ENCODE measurements at places on chromosomes 7 and 10.

DNA sequence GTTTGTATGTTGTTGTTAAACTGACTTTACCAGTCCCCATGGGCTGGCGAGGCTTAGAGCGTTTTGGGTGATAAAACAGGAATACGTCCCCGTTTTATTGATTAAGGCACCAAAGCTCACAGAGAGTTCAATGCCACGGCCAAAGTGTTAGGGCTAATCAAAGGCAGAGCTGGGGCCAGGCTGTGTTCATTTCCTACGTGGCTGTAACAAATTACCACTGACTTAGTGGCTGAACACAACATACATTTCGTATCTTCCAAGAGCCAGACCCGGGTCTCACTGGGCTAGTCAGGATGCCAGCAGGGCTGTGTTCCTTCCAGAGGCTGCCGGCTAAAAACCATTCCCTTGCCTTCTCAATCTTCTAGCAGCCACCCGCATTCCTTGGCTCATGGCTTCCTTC is 94.4 kb upstream of the HABP2 start:
- DNase-seq = no peak

DNA sequence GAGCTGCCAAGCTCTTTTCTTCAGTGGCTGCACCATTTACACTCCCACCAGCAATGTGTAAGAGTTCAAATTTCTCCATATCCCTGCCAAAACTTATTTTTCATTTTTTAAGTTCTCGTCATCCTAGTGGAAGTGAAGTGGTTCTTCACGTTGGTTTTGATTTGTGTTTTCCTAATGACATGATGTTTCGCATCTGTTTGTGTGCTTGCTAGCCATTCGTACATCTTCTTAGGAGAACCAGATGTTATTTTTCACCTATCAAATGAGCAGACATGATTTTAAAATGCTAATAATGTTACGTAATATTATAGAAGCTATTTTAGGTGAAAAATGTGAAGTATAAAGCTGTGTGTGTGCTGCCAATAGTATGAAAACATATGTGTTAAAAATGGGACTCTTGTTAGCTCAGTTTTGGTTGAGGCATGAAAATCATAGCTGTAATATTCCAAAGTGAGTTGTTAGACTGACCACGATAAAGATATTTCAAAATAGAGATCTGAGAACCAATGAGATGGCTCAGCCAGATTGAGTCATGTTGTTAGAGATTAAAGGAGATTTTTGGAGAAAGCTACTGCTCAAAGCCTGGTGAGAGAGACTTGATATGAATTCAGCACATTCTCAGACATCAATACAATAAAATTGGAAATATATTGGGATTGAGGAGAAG is 25.9 kb upstream of the GALNT11 start:
- no peak for DNase-seq

DNA sequence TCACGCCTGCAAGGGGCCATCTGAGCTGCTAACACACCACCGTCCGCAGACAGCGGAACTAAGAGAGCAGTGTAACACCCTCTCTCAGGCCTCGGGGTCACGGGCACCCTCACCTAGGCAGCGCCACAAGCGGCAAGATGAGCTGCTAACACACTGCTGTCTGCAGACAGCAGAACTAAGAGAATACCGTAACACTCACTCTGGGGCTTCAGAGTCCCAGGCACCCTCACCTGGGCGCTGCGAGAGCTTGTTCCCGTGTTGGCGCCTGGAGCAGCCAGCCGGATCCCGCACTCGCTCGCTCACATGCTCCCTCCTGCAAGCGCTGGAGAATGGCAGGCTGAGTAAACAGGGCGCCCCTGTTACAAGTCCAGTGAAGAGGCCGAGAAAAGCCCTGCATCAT is 160.2 kb downstream of the SRPK2 start:
- DNase-seq = no peak

GRCh38 chr10:84706875-84707274 is 378.5 kb downstream of the CCSER2 start:
- no peak for DNase-seq

DNA sequence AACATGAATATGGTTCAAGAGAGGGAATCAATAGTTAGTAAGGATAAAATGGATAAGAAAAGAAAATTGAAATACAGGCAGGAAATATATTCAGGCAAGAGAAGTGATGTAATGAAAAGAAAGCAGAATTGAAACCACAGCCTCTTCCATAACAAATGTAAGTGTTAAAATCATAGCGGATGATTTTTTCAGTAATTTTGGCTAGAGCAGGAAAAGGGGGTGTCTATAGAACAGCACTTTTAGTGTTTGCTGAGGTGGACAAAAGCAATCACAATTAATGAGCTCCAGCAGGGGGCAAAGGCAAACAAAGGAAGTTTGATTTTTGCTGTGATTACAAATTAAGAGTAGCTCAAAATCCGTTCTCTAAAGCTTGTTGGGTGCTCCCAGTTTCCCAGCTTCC is 79.0 kb downstream of the TRIL start:
- DNase-seq = no peak

- no peak for DNase-seq
Observed at GRCh38 chr10:118503192-118503591, 92.3 kb downstream of the PRLHR start.

- no peak for DNase-seq
Observed at GRCh38 chr10:88725798-88726197, 19.7 kb downstream of the LIPK start.

- no peak for DNase-seq
Observed at GRCh38 chr7:115491744-115492380, 538.7 kb downstream of the TFEC start.

DNA sequence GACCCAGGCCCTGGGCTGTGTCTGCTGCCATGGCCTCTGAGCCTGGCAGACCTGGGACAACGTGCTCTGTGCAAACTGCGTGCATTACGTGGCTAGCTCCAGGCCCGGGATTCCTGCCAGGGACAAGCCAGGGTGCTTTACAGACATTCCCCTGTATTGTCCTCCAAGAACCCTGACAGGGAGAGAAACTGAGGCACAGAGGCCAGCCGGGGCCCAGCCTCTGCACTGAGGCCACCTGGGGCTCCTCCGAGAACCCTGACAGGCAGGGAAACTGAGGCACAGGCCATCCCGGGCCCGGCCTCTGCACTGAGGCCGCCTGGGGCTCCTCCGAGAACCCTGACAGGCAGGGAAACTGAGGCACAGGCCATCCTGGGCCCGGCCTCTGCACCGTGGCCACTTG is 64.9 kb downstream of the CFAP46 start:
- DNase-seq = no peak

DNA sequence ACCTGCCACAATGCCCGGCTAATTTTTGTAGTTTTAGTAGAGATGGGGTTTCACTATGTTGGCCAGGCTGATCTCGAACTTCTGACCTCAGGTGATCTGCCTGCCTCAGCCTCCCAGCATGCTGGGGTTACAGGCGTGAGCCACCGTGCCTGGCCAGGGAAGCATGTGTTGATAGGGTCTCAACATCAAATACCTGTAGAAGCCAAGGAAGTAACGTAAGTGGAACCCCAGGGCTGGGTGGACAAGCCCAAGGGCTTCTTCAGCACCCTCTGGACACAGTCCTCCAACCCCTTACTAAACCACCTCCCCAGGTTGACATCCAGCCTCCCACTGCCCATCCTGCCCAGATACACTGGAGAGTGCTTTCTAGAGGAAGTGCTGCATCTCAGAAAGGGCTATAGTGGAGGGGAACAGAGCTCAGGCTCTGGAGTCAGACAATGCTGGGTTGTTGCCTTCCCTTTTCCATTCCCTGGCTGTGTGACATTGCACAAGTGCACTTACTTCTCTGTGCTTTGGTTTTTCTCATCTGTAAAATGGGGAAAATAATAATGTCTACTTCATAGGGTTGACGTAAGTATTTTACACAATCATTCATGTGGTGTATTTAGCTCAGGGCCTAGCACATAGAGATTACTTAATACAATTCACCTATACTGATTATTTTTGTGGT is 73.9 kb upstream of the KAT6B start:
- no peak for DNase-seq

- no peak for DNase-seq
Observed at GRCh38 chr10:132904181-132904813, 38.1 kb downstream of the CFAP46 start.

- no peak for DNase-seq
Observed at GRCh38 chr7:107029061-107029763, 15.3 kb upstream of the PRKAR2B start.

- peak; percentile 89 for DNase-seq
Observed at GRCh38 chr7:128108641-128109423, 77.6 kb upstream of the LRRC4 start.

DNA sequence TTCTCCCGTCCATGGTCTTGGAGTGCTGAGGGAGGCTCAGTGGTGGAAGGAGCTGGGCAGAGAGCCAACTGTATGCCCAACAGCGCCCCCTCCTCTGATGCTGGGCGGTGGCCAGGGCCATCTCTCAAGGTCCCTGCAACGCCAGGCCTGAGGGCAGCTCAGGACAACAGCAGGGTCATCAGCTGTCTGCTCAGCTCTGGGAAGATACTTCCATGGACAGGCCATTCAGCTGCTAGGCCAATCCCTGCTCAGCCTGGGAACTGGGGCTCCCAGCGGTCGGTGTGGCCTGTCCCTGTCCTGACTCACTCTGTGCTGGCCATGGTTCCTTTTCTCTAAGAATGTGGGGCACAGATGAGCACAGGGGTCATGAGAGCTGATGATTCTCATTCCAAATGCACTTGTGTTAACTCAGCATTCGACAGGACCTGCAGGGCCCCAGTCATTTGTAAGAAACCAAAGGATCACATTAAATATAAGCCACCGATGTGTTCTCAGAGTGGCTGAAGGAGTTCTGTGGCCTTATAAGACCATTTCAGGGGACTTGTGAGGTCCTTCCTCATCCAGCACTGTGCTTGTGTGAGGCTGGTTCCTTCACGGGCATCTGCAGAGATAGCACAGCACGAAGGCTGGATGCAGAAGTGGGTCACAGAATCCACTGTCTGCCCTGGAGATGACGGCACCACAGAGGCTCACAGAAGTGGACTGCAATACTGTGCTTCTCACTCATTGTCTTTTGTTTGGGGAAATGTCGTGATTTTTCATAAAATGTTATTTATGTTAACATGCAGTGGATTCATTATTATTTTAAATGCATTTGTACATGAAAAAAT is 73.0 kb downstream of the ADCY1 start:
- DNase-seq = no peak

GRCh38 chr7:28941633-28942032 is 16.5 kb downstream of the TRIL start:
- DNase-seq = no peak

DNA sequence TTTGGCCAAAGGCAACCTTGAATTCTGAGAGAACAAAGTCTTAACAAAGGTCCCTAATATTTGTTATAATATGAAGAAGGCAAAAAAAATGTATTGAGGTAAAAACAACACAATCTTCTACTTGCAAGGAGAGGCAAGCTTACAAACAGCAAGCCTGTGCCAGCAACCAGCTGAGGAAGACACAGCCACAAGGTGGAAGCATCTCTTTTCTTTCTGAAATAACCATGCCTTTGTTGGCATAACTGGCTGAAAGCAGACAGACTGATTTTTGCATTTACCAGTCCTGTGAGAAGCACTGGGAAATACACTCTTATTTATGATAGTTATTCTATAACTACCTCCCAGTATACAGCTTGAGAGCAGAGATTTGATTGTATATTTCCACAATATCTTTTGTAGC is 292.0 kb downstream of the PHTF2 start:
- DNase-seq = no peak

DNA sequence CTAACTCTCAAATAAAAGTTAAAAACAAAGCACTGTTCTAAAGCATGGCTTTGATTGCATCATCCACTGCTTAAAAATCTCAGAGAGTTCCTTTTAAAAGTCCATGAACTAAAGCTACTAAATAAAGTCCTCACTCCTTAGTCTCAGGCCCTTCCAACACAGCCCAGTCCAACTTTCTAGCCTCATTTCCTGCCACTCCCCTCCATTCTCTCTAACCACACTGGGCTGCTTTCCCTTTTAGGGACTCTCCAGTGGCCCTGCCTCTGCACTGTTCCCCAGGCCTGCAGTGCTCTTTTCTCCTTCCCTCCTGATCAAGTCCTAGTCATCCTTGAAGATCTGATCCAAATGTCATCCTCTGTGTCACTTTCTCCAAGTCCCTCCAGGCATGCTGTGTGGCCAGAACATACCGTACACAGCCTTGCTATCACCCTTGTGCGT is 56.9 kb upstream of the PPP1R3C start:
- no peak for DNase-seq

DNA sequence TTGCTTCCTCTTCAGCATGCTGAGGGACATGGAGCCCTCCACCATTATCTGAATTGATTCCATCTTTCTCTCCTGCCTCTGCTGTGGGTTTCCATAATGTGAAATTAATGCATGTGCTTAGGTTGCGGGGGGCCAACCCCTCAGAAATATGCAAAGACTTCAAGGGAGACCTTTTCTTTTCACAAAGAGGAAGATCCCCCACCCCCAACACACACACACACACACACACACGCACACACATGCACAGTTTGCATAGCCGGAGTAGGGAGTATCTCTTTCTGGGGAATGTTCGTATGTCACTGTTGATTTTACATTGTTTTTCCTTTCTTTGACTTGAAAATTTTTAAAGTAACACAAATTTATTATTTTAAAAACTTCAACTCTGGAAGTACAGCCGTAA is 193.5 kb downstream of the MGMT start:
- DNase-seq = no peak

DNA sequence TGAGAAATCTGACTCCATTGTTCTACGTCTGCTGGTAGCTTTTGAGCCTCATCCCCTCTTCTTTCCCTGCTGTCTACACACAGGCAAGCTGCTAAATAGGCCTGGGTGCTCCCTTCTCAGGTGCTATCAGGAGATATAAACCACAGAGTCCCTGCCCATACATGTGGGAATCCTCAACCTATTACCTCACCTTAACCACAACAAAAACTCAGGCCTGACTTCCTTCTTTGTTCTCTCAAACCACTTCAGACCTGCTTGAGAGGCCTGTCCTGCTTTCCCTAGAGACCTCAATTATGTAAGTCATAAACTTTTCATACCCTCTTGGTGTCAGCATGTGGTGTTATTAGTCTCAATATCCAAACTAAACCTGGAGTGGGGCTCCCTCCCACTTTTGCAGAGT is 75.0 kb upstream of the MAGI2 start:
- DNase-seq = no peak

GRCh38 chr7:22549667-22550513 is 49.9 kb upstream of the STEAP1B start:
- DNase-seq = no peak

DNA sequence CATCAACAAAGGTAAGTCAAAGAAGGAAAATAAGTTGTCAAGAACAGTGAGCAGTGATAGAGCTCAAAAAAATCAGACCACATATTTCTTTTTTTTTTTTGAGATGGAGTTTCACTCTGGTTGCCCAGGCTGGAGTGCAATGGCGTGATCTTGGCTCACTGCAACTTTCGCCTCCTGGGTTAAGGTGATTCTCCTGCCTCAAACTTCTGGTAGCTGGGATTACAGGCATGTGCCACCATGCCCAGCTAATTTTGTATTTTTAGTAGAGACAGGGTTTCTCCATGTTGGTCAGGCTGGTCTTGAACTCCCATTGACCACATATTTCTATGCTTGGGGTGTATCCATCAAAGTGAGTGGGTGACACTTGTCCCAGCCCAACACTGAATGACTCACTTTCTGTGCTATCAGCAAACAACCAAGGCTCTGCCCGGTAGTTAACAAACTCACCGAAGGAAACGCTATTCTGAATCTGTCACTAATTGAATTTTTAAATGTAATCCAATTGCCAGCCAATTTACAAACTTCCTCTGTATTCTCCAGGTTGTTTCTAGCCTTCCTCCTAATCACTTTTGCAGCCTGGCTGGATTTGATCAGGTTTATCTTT is 19.6 kb upstream of the SMNDC1 start:
- DNase-seq = no peak

GRCh38 chr7:134528749-134529148 is 1.4 kb downstream of the AKR1B10 start:
- DNase-seq = no peak

Data from SIG-M5 (cell line).